ENCODE measurements at places on chromosomes 1 and 21. TPM values are rescaled to one million over a fixed set of nuclear protein-coding genes. Genes with fewer than 3 reads are reported as not detected.

Gene FNDC5
- 209 TPM for polyA plus RNA-seq

Gene OR2AK2
- not detected for polyA plus RNA-seq

Gene AGO4
- 14.9 TPM for polyA plus RNA-seq

Gene C1orf185
- not detected for polyA plus RNA-seq

Gene CFHR1
- polyA plus RNA-seq: not detected

Gene C8A
- polyA plus RNA-seq: not detected

Gene CLCA1
- not detected for polyA plus RNA-seq

Gene VTCN1
- 0.22 TPM for polyA plus RNA-seq

Gene ASB17
- not detected for polyA plus RNA-seq

Gene ZNF648
- not detected for polyA plus RNA-seq

Gene LYST
- 5.8 TPM for polyA plus RNA-seq

- DNase-seq: no peak
Observed at GRCh38 chr1:7845761-7846160, 7.1 kb downstream of the UTS2 start.

GRCh38 chr1:155064111-155064831, 731 bp downstream of the EFNA4 start:
- DNase-seq: no peak

- DNase-seq: no peak
Observed at GRCh38 chr21:42983103-42983502, 8.7 kb downstream of the PKNOX1 start.

DNA sequence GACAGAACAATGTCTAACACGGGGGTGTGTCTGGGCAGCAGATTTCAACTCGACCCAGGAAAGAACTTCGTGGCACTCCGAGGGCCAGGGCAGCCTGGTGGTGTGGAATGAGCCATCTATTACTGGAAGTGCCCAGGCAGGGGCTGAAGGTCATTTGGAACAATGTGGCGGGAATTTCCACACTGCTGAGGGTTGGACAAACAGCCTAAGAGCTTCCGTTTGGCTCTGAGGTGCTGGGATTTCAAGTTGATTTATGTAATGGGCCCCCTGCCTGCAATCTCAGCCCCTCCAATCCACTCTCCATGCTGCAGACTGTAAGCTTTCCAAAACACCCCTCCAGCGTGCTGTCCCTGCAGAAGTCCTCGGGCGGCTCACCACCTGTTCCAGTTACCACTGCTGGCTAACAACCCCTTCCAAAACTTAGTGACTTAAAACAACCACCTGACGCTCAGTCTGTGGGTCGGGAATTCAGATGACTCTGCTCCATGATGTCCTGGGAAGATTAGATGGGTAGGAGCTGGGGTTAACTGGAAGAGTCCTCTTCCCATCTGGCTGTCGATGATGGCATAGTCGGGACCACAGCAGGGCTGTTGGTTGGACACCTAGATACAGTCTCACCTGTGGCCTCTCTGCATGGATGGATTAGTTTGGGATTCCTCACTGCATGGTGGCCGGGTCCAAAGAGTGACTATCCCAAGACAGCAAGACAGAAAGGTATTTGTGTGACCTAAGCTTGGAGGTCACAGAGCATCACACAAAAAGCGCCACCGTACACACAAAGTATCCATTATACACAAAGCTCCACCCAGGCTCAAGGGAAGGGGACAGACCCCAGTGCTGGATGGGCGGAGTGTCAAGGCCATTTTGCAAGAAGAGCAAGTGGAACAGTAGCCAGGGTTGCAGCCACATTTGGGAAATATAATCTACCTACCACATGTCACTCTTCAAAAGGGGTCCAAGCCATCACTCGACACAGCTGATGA, 89.7 kb upstream of the IFFO2 start:
- DNase-seq: no peak

DNA sequence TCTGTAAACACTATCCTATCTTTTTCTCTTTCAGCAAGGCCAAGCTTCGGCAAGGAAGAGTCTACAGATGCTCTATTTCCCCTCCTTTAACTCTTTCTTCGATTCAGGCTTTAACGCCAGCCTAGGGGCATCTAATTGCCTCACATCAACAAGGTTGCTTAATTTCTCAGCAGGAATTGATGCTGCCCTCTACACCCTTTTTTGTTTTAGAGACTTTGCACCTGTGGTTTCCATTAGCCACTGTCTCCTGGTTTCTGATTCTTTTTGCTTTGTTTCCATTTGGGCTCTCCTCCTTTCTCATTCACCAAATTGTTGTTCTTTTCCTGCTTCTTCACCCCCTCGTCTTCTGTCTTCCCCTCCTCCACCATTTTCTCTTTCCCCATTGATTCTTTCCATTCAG, 202.4 kb upstream of the HMCN1 start:
- no peak for DNase-seq

GRCh38 chr1:235403593-235403992, 36.4 kb downstream of the TBCE start:
- DNase-seq: no peak

DNA sequence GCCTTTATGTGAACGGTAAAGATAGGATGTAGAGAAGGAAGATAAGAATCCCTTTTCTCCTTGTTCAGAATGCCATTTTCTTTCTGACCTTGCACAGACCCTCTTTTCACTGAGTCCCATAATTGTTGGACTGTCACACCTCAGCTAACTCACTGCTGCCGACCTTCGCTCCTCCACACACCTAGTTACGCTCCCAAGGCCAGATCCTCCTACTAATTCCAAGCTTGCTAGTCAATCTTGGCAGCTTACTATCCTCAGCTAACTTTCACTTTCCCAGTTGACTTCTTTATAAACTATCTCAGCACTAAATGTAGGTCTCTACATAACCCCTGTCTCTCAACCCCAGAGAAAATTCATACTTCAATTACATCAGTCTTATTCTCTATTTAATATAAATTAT, 471.8 kb upstream of the PRMT6 start:
- DNase-seq: no peak

DNA sequence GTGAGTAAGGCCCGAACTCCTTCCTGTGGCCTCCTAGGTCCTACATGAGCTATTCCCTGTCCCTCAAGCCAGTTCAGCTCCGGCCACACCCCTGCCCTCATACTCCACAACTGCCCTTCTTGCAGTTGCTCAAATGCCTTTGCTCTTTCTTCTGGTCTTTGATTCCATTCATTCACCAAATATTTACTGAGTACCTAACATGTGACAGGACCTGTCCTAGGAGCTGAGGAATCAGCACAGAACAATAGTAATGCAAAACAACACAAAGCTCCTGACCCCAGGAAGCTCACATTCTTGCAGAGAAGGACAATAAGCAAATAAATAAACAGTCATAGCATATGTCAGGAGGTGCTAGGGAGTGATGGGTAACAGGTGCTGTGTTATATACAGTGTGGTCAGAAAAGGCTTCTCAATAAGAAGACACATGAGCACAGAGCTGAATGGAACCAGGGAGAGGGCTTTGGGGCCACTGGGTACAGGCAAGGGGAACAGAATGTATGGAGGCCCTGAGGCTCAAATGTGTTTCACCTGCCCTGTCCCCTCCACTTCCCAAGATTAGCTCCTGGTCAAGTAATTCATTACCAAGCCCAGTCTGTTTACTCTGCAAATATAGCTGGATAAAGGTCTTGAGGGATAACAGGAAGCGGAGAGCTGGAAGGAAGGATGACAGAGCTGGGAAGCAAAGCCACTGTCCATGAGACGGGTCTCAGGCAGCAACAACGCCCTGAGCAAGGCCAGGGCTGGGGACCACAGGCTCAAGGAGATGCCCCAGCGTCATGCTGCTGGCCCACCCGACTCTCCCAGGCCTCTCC, 145.1 kb downstream of the CSMD2 start:
- DNase-seq: no peak

DNA sequence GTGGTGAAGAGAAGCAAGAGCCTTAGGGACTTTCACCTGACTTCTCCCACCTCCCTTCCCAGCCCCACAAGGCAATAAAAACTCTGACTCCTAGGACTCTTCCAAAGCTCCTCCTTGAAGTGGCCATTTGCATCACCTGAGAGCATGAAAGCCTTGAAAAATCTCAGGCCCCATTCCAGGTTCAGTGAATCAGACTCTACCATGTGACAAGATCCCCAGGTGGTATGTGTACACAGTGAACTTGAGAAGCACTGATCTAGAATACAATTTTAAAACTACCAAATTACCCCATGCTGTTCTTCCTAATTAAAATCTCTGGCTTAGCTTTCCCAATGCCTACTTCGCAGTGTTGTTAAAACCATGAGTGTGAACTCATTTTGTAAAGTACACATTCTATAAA, 195.1 kb upstream of the SAMSN1 start:
- DNase-seq: no peak

DNA sequence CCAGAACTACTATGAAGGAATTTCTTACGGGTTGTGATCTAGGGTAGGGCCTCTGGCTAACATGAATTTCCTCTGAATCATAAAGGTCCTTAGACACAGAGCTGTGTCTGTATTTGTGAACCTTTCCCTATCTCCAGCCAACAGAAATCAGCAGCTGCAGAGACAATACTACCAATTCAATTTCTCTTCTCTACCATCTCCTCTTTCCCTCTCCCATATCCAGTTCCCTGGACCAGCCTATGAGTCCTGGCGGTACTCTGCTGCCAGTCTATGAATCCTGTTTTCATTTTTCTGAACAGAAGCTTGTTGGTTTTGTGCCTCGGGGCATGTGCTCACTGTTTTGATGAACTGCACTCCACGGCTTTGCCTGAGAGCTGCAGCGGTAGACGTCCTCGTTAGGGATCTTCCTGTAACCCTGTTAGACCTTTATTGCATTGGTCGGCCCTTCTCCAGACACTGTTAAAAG, 458.0 kb upstream of the VAMP3 start:
- no peak for DNase-seq

DNA sequence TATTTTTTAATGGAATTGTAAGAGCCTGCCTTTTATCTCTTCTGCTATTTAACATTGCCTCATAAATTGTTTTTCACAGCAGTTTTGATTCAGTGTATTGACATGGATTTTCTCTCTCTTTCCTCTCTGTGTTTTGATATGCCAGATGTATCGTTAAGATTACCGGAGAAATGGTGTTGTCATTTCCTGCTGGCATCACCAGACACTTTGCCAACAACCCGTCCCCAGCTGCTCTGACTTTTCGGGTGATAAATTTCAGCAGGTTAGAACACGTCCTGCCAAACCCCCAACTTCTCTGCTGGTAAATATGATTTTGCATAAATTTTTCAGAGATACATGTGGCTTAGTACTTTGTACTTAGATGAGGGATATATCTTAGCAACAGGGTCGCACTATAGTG, 23.1 kb upstream of the DYNLT5 start:
- no peak for DNase-seq

DNA sequence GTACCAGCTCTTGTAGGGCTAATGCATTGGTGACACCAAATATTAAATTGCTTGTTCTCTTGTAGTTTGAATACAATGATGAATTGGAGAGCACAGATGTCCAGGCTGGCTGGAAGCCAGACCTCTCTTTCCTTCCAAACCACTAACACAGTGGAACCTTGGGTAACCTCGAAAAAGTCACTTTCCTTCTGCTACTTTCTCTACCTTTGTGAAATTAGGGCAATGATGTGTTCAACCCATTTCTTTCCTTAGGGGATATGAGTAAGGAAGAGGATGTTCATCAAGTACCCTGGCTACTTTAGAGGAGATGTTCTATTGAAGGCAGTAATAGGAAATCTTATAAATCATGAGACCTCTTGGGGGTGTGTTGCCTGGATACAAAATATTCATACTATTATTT, 55.7 kb downstream of the XCL2 start:
- DNase-seq: peak; percentile 77

GRCh38 chr1:156804572-156805243, 11.9 kb downstream of the SH2D2A start:
- no peak for DNase-seq

GRCh38 chr1:156048663-156049258, 4.8 kb downstream of the UBQLN4 start:
- DNase-seq: no peak

DNA sequence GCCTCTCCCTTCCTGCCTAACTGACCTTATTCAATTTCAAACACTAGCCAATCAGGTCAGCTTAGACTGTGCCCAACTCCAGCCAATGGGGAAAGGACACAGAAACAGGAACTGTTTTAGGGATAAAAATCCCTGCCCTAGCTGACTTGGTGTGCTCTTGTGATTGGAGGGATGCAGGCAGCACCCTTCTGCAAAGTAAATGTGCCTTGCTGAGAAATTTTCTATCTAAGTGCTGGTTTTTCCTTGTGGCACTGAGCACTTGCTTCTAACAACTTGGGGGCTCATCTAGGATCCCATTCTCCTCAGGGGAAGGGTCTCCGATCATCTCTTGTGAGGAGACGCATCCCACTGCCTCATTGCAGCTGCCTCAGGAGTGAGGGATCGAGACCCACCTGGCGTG, 10.7 kb upstream of the CD2 start:
- DNase-seq: no peak

- no peak for DNase-seq
Observed at GRCh38 chr1:105027838-105028471, 1278.3 kb downstream of the AMY1C start.

- DNase-seq: no peak
Observed at GRCh38 chr1:60877376-60877775, 205.0 kb upstream of the NFIA start.

DNA sequence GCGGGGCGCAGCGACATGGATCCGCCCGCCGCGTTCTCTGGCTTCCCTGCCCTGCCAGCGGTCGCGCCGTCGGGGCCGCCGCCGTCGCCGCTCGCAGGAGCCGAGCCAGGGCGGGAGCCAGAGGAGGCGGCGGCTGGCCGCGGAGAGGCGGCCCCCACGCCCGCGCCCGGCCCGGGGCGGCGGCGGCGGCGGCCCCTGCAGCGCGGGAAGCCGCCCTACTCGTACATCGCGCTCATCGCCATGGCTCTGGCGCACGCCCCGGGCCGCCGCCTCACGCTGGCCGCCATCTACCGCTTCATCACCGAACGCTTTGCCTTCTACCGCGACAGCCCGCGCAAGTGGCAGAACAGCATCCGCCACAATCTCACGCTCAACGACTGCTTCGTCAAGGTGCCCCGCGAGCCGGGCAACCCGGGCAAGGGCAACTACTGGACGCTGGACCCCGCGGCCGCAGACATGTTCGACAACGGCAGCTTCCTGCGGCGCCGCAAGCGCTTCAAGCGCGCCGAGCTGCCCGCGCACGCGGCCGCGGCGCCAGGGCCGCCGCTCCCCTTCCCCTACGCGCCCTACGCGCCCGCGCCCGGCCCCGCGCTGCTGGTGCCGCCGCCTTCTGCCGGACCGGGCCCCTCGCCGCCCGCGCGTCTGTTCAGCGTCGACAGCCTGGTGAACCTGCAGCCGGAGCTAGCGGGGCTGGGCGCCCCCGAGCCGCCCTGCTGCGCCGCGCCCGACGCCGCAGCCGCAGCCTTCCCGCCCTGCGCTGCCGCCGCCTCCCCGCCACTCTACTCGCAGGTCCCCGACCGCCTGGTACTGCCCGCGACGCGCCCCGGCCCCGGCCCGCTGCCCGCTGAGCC, 459 bp downstream of the FOXE3 start:
- no peak for DNase-seq

- peak; percentile 68 for DNase-seq
Observed at GRCh38 chr21:38159355-38159754, 97.4 kb upstream of the KCNJ15 start.

DNA sequence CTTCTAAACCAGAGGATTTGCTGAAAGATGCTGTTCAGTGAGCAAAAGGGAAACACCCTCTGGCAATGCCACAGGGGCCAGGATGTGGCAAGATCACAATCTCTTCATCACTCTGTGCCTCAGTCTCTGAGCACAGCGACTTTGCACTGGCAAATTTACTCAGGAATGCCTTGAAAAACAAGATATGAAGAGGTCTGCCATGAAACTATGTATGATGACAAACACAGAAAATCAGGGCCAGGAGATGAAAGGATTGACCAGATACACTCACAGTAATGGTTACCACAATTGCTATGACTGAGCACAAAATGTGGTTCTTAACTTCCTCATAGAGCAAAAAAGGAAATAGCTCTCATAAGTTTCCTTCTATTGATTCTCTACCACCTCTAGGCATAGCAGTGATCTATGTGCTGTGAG, 5.8 kb downstream of the TTC13 start:
- no peak for DNase-seq

- no peak for DNase-seq
Observed at GRCh38 chr1:27567146-27567526, 36.8 kb downstream of the AHDC1 start.
